ENCODE measurements at places on chromosomes 5 and 9. TPM values are rescaled to one million over a fixed set of nuclear protein-coding genes. Genes with fewer than 3 reads are reported as not detected.

The GRM6 gene
- not detected for total RNA-seq

The GAS1 gene
- total RNA-seq: 11.6 TPM

The ANKS6 gene
- 19.0 TPM for total RNA-seq

The BHMT gene
- total RNA-seq: not detected

The PTGS1 gene
- total RNA-seq: 257 TPM

The ADCY2 gene
- total RNA-seq: not detected
